ENCODE measurements at places on chromosomes 6 and 20.

GRCh38 chr20:42494290-42494689, 695.4 kb downstream of the PTPRT start:
- DNase-seq, result no peak

GRCh38 chr20:44837946-44838345, 27.6 kb upstream of the RIMS4 start:
- DNase-seq, result no peak

DNA sequence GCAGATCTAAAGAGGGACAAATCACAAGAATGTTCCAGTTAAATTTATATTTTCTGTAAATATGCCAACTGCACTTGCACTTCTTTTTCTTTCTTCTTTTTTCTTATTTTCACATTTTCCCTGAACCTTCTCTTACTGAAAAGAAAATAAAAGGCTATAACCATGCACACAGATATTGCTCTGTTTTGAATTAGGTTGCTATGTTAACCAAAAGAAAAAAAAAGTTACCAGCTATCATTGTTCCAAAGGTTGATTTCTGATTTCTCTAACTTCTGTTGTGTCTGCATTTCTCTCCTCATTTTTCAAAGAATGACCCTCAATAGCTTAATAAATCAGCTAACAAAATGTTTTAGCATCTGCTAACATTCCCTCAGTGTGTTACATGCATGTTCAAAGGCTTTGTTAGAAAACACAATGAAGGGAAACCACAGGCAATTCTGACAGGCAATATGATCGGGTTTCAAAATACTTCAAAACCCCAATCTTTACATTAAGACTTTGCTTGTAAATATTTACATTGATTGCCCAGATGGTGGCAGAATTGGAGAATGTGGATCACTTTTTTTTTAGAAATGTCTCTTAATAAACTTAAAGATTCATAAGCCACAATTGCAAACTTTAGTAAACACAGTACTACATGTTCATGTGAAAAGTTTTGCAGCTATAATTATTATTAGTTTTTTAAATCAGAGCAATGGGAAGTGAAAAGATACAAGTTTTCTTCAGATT, 928.3 kb upstream of the FLRT3 start:
- no peak for DNase-seq

DNA sequence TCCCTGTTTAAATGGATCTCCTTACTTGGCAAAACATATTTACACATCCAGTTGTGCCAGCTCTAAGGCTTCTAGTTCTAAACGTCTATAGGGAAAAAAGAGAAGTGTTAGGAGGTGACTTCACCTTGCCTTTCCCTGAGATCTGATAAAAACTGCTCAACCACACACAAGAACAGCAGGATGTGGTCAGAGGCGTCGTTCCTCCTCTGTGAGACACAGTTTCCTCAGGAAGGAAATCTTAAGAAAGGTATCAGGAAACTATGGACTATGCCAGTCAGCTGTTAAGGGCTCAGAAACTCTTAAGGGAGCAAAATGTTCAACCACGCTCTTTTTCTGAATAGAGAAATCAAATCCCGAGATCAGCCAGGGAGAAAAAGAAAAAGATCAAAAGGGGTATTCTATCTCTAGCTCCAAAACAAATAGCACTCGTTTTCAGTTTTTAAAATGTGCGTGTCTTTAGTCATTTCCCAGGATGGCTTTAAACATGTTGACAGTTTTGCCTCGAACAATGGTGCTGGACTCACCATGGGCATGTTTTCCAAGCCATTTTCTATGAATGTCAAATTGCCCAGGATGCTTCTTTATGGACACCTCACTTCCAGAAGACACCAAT, 154.5 kb downstream of the HACE1 start:
- no peak for DNase-seq

Data from small intestine (tissue), 16 donors.